ENCODE measurements at places on chromosomes 2 and 18.

- no peak for DNase-seq
Measured at GRCh38 chr2:106932644-106933043, 46.7 kb upstream of the ST6GAL2 start.

DNA sequence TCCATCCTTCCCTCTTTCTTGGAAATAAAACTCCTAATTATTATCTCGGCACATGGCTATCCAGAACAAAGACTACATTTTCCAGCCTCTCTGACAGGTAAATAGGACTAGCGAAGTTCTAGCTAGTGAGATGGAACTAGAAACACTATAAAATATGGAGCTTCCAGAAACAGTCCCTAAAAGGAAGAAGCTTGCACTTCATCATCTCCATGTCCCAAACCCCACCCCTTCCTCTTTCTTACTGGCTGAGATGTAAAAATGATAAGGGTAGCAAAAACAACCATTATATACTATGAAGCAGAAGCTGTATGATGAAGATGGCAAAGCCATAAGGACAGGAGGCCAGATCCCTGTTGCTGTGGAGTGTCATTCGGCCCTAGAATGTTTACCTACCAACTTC is 11.7 kb upstream of the ACTR2 start:
- no peak for DNase-seq

GRCh38 chr18:26074246-26074645 is 16.2 kb downstream of the SS18 start:
- no peak for DNase-seq

GRCh38 chr18:68676913-68677312 is 38.0 kb downstream of the TMX3 start:
- DNase-seq = no peak

DNA sequence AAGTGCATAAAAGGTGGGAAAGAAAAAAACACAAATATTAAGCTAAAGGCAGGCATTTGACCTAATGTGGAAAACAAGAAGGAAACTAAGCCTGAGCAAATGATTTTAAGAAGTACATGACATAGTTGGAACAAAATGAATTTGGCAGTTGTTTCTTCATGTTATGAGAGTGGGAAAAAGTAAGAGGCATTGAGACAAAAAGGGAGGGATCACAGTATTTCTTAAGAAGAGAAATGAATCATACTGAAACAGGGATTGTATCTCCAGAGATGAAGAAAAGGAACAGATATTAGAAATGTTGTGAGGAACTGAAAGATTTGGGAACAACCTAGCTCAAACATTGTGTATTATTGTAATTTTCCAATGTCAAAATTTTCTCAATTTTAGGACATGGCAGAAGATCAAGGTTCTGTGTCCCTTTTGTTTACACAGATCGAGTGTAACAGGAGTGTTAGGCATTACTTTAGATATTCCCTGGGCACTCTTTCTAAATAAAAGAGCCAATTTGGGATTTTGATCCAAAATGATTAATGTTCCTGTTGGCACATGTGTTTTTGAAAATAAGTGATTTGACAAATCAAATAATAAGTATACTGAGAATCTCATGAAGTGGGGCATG is 98.6 kb downstream of the CALCRL start:
- DNase-seq = no peak

All from smooth muscle cell of the brain vasculature (primary cell).